M059J (cell line): ENCODE measurements at places on chromosomes 7 and 10.

- no peak for DNase-seq
Observed at GRCh38 chr10:52756295-52756694, 16.3 kb downstream of the MBL2 start.

DNA sequence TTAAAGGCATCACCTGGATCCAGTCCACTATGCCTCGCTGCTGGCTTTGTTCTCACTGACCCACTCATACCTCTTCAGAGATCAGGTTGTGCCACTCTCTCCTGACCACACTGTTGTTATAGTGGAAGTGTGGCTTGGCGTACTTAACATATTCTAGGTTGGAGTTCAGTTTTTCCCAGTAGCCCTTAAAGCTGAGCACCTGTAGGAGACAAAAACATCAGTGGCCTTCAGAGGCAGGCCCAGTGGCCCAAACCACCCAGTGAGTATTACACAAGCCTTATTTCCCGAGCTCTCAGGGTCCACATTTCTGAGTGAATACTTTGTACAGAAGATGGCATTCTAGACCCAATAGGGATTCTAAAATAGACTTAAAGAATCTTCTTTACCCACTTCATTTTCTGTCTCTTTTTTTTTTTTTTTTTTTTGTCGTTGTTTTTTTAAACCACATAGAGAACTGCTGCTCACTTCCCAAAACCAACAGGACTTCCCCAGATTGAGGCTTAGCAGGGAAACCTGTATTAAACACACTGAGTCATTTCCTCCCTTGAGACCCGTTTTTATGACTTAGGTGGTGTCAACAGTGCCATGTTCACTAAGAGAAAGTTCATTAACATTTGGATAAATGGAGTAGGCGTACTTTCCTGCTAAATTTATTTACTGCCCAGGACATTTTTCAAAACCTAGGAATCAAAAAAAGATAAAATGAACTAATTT is 85.8 kb downstream of the GSAP start:
- peak; percentile 81 for DNase-seq

DNA sequence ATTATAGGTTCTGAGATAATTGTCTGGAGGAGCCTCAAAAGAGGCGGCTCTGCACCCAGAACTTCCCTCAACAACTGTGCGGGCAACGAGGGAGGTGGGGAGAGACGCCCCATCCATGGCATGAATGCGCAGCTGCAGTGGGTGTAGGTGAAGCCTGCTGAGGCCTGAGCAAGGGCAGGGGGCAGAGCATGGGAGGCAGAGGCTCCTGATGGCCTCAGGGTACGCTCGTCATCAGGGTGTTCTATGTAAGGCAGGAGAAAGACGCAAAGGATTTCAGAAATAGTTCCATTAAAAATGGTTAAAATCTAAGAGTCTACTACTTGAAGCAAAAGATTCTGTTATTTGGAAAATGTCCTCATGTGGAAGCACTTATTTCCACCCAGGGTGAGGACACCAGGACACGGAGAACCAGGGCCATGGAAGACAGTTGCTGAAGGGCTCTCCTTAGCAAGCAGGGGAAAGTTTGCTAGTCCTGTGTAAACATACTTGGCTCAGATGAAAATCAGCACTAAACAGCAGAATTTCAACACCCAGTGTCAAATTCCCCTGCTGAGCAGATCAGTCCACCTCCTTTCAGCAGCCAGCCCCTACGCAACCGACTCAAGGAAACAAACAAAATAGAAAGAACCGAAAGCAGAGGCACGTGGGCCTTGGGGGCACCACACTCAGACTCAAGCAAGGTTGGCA is 18.9 kb downstream of the INSIG1 start:
- DNase-seq = no peak

GRCh38 chr10:128814782-128815181 is 652.3 kb upstream of the MGMT start:
- DNase-seq = no peak

DNA sequence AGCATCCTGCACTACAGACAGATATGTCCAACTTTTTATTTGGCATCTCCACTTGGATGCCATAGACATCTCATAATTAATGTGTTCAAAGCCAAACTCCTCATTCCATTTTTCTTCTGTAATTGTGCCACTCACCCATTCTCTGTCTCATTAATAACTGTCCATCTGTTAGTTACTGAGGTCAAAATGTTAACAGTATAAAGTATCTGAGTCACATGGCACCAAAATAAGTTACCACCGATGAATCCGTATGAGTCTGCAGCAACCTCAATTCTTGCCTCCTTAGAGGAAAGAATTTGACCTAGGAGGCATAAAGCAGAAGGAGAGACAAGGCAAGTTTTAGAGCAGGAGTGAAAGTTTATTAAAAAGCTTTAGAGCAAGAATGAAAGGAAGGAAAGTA is 16.5 kb upstream of the NT5C3A start:
- DNase-seq = no peak

GRCh38 chr7:129767120-129768015 is 155.8 kb downstream of the NRF1 start:
- no peak for DNase-seq
